ENCODE measurements at places on chromosomes 5 and 9. TPM values are rescaled to one million over a fixed set of nuclear protein-coding genes. Genes with fewer than 3 reads are reported as not detected.

The TAF11L5 gene
- not detected for polyA plus RNA-seq

GRCh38 chr5:35477321-35477720 is 140.3 kb upstream of the SPEF2 start:
- no peak for DNase-seq

DNA sequence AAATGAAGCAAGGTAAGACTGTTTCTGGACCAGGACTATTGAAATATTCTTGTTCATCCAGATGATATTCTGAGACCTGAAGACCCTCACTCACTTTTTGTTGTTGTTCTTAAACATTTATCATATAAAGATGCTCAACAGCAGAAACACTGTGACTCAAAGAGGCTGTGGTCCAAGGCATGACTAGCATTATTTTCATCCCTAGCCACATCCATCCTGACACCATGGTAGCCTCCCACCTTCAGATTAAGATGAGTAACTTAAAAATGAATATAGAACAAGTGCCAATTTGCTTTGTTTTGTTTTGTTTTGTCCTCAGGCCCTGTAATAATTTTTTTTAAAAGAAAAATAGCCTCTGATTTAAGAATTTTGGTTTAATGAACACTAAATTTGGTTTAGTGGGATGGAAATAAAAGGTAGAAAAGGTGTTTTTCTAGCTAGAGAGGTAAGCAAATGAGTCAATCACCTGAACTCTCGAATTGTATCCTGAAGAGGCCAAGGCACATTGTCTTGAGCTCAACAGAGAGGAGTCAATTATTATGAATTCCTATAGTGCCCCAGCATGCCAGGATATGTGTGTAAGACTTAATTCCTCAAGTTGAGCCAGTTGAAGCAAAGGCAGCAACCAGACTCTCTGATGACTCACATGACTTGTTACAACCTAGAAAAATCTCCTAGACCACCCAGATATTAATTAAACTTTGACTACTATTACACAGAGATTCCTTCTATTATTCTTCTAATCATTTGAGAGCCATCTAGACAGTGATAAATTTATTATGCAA is 380.1 kb upstream of the TUSC1 start:
- no peak for DNase-seq

- DNase-seq = peak; percentile 78
These were observed 4.5 kb upstream of the SET start for GRCh38 chr9:128684325-128685199.

DNA sequence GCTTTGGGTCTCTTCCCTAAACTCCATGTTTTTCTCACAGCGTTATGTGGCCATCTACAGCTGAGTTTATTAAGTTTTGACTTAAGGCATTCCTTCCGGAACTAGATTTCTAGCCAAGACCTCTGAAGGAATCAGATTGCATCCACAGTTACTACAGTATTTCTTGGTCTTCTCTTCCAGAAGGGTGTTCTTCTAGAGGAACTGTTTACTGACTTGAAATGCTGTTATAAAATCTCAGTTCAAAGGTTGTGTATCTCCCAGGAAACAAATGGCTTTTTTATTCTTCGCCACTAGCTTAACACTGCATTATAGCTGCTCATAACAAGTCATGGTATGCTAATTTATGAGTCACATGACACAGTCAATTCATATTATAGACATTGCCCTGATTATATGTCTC is 55.3 kb upstream of the RAD23B start:
- no peak for DNase-seq

GRCh38 chr5:33075731-33076130 is 364.6 kb downstream of the NPR3 start:
- no peak for DNase-seq

DNA sequence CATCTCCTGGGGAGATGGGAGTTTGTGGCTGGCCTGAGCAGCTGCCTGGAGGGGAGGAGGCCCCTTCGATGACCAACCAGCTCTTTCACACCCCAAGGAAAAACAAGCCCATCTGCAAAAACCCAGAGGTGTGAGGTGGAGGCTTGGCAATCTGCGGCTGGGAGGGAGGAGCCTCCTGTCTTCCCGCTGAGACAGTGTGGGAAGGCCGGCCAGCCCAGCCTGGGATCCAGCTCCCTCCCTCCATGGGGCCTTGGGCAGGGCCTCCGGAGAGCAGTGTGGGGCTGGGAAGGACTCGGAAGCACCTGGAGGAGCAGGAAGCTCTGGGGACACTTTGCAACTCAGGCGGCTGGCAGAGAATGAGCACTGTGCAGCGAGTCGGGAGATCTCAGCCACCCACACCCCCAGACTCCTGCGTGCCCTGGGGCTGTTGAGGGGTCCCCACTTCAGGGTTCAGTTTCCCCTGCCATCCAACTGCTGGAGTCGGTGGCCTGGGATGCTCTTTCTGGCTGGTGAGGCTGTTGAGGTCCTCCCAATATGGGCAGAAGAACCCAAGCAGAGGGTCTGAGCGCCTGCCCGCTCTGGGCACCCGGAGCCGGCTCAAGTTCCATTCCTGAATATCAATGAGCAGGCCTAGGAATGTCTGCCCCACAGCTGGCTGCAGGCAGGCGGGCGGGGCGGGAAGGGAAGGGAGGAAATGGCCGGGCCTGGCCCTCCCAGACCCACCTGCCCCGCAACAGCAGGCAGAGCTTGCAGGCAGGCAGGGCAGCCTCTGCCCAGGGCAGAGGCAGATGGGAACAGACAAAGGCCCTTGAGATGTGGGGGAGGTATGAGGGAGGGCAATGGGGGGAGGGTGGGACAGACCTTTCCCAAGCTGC is 101.1 kb downstream of the FGF18 start:
- peak; percentile 44 for DNase-seq

DNA sequence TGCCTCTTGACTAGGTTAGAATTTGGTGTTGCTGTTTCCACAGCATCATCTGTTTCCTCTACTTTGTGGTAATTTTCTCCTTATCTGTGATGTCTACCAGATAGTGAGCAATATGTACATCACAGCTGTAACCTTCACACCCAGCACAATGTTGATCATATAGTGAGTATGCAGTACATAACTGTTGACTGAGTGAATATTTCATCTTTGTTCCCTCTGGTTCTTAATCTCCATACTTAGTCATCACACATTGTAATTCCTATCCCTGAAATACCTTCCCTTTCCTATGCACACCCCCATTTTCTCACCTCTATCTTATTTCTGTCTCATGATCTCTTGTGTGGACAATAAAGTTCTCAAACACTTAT is 115.9 kb downstream of the KIF4B start:
- no peak for DNase-seq

DNA sequence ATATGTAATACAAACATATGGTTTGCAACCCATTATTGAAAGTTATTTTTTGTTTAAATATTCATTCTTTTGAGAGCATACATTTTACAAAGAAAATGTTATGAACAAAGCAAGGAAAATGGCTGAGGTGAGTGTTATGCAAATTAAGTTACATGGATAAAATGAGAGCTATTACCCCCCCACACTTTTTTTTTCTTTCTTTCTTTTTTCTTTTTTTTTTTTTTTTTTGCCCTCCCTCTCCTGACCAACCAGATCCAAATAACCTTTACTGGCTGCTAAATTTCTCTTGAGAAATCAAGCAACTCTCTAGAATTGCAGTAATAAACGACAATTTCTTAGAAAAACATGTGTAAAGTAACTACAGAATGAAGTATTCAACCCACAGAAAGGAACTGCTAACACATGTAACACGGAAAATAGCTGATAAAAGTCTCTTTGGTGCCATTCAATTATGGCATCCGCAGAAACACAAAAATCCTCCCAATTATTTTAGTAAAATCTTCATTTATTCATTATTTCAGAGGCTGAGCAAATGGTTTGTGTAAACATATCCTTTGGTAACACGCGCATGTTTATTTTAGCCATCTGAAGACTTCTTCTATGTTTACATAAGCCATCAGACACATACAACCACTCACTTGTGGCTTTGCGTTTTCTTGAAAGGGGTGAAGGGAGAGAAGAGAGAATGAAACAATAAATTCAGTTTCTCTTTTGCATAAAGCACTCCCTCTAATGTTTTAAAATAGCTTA is 216.1 kb downstream of the NFIB start:
- DNase-seq = no peak

- DNase-seq = no peak
These were observed 616.4 kb upstream of the NUDT12 start for GRCh38 chr5:104178829-104179456.

The GRM6 gene
- under 0.01 TPM for polyA plus RNA-seq
